Stimulated activated naive CD4-positive, alpha-beta T cell (primary cell): ENCODE measurements at places on chromosomes 2 and 18.

- no peak for DNase-seq
These were observed 240.4 kb downstream of the HAUS1 start for GRCh38 chr18:46344416-46345180.

GRCh38 chr18:51157215-51157614 lies 40.3 kb downstream of the MEX3C start:
- no peak for DNase-seq

GRCh38 chr2:232971744-232972143 lies 41.3 kb downstream of the NGEF start:
- no peak for DNase-seq

DNA sequence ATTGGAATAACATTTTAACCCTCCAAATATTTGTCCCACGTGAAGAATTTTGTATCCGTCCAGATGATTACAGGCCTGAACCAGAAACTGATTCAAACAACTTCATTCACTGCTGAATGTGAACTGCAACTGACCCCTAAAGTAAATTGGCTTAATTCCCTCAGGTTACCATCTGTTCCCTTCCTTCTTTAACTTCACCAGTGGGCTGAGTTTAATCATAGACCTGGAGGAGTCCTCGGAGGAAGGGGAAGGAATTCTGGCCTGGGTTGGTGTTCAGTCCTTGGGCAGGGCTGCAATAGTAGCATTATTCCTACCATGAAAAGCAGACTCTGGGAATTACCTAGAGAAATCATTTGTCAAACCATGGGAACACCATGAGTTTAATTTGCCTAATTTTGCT lies 207.4 kb downstream of the TMEM247 start:
- no peak for DNase-seq

- DNase-seq: no peak
These were observed 411.9 kb upstream of the TNP1 start for GRCh38 chr2:217271813-217272212.
